Kidney epithelial cell (primary cell): ENCODE measurements at places on chromosomes 6 and 20.

GRCh38 chr6:134081506-134081905 lies 29.1 kb upstream of the SLC2A12 start:
- DNase-seq: no peak

- DNase-seq: no peak
These were observed 27.3 kb downstream of the FAM229B start for GRCh38 chr6:112114577-112115223.

- no peak for DNase-seq
These were observed 254.7 kb downstream of the TSHZ2 start for GRCh38 chr20:53226826-53227225.

- no peak for DNase-seq
These were observed 29.4 kb upstream of the CDH4 start for GRCh38 chr20:61222699-61223098.

- DNase-seq: no peak
These were observed 60.9 kb upstream of the TOP1 start for GRCh38 chr20:40967700-40968099.

DNA sequence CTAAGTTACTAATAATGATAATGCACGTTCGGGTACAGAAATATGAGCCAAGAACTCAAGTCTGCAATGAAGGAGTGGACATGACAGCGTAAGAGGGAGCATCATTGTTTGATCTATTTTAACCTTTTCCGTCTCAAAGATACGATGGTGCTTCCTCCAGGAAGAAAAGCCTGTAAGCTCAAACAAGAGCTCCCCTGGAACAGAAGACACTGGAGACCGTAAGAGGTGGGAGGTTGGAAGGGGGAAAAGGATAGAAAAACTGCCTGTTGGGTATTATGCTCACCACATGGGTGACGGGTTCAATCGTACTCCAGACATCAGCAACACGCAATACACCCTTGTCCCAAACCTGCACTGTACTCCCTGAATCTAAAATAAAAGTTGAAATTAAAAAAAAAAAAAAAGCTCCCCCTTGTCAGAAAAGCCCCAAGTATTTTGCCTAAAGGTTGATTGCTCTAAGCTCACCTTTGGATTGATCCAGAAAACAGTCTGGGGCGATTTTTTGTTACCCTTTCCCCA lies 180.5 kb downstream of the TRIM27 start:
- DNase-seq: no peak
